ENCODE measurements at places on chromosomes 7 and 10. TPM values are rescaled to one million over a fixed set of nuclear protein-coding genes. Genes with fewer than 3 reads are reported as not detected.

DNA sequence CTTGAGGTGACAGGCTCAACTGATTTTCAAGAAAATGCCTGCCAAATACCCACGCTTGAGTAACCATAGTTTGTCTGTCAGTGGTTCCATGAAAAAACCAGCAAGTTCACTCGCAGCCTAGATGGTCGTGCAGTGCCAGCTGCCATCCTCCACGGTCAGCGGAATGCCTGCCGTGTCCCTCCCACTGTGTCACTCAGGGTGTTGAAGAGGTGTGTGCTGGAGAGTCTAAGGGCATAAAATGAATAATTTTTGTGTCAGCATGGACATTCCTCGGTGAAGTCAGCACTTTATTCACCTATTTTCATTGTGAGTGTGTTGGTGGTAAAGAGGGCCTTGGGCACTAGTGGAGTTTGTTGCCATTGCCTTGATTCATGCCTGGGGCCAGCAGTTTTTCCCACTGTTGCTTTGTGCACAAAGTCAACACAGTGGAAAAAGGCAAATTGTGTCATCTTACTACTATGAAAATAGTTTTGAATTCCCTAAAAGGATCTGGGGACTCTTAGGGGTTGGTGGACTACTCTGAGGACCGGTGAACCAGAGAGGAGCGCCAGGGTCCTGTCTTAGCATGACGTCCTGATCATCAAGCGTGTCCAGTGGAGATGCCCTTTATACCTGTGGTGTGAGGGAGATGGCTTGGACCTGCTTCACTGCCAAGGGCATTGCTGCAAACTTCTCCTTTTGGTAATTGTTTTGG, 17.6 kb downstream of the MINDY4 start:
- no peak for DNase-seq
- no peaks in the 10 kb centered on the region for H3K27me3 ChIP-seq
- peaks cover 4% of the 10 kb centered on the region for H3K36me3 ChIP-seq
- no peak overlapping the region for H3K4me3 ChIP-seq
- H3K27ac ChIP-seq = no peak overlapping the region

- H3K27ac ChIP-seq = no peak overlapping the region
- no peak for DNase-seq
- H3K27me3 ChIP-seq = no peaks in the 10 kb centered on the region
- H3K4me3 ChIP-seq = no peak overlapping the region
Observed at GRCh38 chr7:81187753-81188152, 268.9 kb upstream of the SEMA3C start.

The C10orf62 gene
- not detected for polyA plus RNA-seq

The GCK gene
- polyA plus RNA-seq = not detected

The OR2A5 gene
- not detected for polyA plus RNA-seq

The CCDC136 gene
- polyA plus RNA-seq = 0.81 TPM

The THNSL1 gene
- 1.4 TPM for polyA plus RNA-seq

- DNase-seq = no peak
- H3K4me3 ChIP-seq = no peak overlapping the region
- H3K4me1 ChIP-seq = no peaks in the 10 kb centered on the region
- H3K27ac ChIP-seq = no peak overlapping the region
- H3K36me3 ChIP-seq = no peaks in the 10 kb centered on the region
Observed at GRCh38 chr7:95976369-95977060, 204.2 kb downstream of the DYNC1I1 start.

DNA sequence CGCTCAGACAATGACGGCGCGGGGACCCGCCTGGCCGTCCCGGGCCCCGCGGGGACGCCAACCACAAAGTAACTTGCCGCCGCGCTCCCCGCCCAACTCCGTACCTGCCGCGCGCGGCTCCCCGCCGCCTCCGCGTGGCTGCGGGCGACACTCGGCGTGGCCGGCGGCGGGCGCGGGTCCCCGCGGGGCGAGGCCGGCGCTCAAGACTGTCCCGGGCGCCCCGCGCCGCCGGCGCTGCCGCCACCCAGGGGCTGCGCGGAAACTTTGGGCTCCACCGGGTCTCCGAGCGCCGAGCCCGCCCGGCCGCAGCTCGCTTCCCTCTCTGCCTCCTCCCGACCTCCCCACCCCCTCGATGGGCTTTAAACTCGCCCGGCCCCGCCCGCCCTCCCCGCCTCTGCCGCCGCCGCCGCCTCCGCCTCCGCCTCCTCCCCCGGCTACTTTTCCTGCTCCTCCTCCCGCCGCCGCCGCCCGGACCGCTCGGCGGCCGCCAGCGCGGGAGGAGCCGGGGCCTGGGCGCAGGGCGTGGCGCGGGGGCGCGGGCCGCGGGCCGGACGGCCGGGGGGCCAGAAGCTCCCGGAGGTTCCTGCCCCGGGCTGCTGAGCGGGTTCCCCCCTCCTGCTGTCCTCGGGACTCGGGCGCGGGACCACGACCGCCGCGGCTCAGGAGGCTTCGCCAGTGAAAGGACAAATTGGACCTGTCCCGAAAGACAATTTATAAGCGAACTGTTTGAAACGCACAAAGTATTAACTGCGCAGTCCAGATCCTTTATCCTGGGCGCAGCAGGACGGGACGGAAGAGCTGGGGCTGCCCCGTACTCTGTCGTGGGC, 10.6 kb upstream of the GRB10 start:
- peaks cover 33% of the 10 kb centered on the region for H3K27me3 ChIP-seq
- H3K4me3 ChIP-seq = peak overlapping the region; percentile 94
- no peaks in the 10 kb centered on the region for H3K36me3 ChIP-seq
- peak overlapping the region; percentile 57 for H3K27ac ChIP-seq
- H3K4me1 ChIP-seq = peaks cover 3% of the 10 kb centered on the region

DNA sequence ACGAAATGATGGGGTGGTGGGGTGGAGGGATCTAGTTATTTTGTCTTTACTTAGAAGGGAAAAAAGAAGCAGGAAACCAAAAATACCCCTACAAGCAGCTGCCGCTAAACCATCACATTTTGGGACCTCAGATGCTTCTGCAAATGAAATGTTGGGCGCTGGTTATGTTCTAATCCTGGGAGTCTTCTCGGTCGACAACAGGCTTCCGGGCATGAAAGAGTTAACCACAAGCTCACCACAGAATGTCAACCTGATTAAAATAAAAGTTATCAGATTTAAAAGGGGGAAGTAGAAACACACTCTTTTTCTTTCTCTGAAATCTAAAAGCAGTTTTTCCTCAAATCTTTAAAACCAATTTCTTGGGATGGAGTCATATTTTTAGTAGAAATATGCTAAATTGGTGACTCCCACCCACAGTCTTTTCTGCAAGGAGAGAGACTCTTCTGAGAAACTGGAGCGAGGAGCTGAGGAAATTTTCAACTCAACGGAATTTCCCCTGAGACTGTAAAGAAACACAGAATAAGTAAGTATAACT, 16.8 kb downstream of the IL2RA start:
- no peak overlapping the region for H3K27ac ChIP-seq
- H3K4me1 ChIP-seq = no peaks in the 10 kb centered on the region
- H3K27me3 ChIP-seq = no peaks in the 10 kb centered on the region
- no peak for DNase-seq

- H3K4me1 ChIP-seq = peaks cover 12% of the 10 kb centered on the region
- DNase-seq = no peak
- H3K36me3 ChIP-seq = no peaks in the 10 kb centered on the region
- H3K27me3 ChIP-seq = no peaks in the 10 kb centered on the region
- peak overlapping the region; percentile 41 for H3K27ac ChIP-seq
Observed at GRCh38 chr7:7563813-7564212, 2.9 kb upstream of the MIOS start.

DNA sequence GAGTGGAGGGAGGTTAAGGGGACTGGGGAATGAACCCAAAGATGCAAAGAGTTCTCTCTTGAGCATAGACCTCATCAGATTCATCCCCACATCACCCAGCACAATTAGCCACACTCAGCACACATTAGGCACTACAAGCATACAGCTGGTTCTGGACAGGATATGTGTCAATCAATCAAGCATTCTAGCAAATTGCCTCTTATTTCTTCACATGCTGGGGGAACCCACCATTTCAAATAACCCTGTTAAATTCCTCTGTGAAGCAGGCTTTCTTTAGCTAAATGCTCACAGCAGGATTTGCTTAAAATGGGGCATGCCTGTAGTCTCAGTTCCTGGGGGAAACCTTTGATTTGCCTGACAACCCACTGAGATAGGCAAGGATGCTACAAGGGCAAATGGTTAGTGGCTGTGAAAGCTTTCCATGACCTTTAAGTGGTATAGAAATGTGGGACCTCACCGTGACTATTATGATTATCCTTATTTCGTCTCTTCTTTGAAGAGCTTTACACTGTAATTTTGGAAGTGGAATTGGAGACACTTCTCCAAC, 193.4 kb upstream of the ZMIZ1 start:
- H3K27me3 ChIP-seq = no peaks in the 10 kb centered on the region
- H3K4me3 ChIP-seq = no peak overlapping the region
- DNase-seq = no peak
- H3K27ac ChIP-seq = no peak overlapping the region
- no peaks in the 10 kb centered on the region for H3K4me1 ChIP-seq

The EMX2 gene
- 0.45 TPM for polyA plus RNA-seq

The CPEB3 gene
- polyA plus RNA-seq = 1.8 TPM

- no peak for DNase-seq
- H3K4me3 ChIP-seq = no peak overlapping the region
Observed at GRCh38 chr10:35843524-35844181, 201.6 kb upstream of the FZD8 start.

- H3K4me3 ChIP-seq = no peak overlapping the region
- no peaks in the 10 kb centered on the region for H3K27me3 ChIP-seq
- no peaks in the 10 kb centered on the region for H3K36me3 ChIP-seq
- H3K27ac ChIP-seq = no peak overlapping the region
- no peak for DNase-seq
- H3K4me1 ChIP-seq = no peaks in the 10 kb centered on the region
Observed at GRCh38 chr10:3424111-3424851, 251.7 kb upstream of the PITRM1 start.

DNA sequence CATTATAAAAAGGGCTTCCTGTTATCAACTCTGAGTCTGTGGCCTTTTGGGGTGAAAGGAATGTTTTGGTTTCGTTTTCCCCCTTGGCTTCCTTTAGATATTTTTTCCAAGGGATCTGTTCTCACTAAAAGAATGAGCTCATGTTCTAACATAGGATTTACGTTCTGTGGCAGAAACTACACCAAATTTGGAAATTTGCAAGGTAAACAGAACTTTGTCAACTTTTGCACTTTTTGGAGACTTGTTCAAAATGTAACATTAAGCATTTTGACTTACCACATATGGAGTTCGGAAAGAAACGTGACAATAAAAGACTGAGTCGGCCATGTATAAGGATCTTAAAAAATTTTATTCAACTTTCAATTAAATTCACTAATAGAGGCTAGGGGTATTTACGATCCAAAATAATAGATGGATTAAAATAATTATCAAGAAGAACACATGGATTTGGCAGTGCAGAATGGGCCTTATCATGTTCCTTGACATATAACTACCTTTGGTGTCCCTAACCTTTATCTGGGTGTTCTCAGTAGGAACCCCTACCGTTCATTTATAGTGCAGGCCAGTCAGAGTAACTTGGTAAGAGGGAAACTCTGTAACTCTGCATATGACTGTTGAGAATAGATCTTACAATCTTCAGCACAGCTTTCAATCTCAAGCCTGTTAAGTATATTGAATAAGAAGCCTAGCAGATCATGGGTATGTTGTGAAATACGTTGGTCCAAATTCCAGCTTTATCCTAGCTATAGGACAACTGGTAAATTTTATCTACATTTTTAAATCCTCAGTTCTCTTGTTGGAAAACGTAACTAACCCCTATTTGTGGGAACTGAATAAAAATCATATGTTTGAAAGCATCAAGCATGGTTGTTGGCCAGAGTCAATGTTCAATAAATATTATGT, 11.8 kb downstream of the CPED1 start:
- no peaks in the 10 kb centered on the region for H3K36me3 ChIP-seq
- no peaks in the 10 kb centered on the region for H3K4me1 ChIP-seq
- H3K27me3 ChIP-seq = no peaks in the 10 kb centered on the region
- H3K4me3 ChIP-seq = no peak overlapping the region
- DNase-seq = no peak

DNA sequence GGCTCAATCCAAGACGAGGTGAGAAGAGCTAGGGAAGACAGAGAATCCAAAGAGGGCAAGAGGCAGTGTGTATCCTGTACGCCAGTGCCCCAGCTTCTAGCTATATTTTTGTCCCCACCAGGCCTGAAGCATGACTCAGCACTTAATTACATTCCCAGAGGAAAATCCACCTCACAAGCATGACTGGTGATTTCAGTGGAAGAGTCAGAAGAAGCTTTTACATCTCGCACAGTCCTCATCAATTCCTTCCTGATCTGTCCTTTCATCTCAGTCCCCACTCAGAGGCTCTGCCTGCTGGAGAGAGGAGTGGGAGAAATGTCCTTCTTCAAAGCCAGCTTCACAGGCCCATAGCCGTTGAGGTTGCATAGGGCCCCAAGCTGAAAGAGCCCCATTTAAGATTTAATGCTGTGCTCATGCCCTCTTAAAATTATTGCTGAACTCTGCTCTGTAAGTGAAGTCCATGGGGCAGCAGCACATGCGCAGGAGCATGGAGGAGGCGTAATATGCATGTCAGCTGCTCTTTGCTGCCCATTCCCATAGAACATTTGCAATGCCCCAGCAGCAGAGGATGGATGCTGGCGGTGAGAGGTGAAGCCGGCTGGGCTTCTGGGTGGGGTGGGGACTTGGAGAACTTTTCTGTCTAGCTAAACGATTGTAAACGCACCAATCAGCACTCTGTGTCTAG, 39.0 kb upstream of the AOAH start:
- DNase-seq = no peak
- H3K36me3 ChIP-seq = no peaks in the 10 kb centered on the region
- H3K4me3 ChIP-seq = no peak overlapping the region

The PPP1R9A gene
- 13.3 TPM for polyA plus RNA-seq

The TMEM130 gene
- polyA plus RNA-seq = 4.0 TPM

The ZNF503 gene
- polyA plus RNA-seq = 2.0 TPM

- H3K4me1 ChIP-seq = peaks cover 3% of the 10 kb centered on the region
- no peaks in the 10 kb centered on the region for H3K27me3 ChIP-seq
- H3K27ac ChIP-seq = no peak overlapping the region
- DNase-seq = no peak
- no peak overlapping the region for H3K4me3 ChIP-seq
Observed at GRCh38 chr7:80900583-80901576, 18.0 kb downstream of the SEMA3C start.

The AKR1C8 gene
- polyA plus RNA-seq = not detected

The EEPD1 gene
- 6.9 TPM for polyA plus RNA-seq

DNA sequence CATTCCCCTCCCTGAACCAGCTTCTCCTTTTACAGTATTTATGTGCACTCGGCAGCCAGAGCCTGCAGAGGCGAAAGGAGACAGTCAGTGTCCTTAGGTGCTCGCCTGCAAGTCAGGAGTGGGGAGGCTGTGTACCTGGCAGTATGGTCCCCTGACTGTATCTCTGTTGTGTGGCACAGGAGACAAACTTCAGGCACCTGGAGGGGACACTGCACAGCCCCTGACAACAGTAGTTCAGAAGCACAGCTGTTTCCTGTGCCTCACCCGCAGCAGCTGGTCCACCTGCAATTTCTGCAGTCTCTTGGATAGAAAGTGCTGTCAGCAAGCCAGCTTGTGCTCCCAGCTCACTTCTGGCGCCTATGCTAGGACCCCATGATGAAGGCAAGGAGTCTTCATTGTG, 73.4 kb upstream of the LAMB4 start:
- no peak overlapping the region for H3K27ac ChIP-seq
- DNase-seq = no peak
- H3K27me3 ChIP-seq = peaks cover 3% of the 10 kb centered on the region

GRCh38 chr7:34296663-34297062, 361.4 kb upstream of the NPSR1 start:
- H3K27ac ChIP-seq = no peak overlapping the region
- no peak for DNase-seq
- H3K27me3 ChIP-seq = no peaks in the 10 kb centered on the region

The SLC13A4 gene
- polyA plus RNA-seq = 0.04 TPM

Measured in small intestine (tissue), 16 donors.